Adipocyte (in vitro differentiated cells): ENCODE measurements at places on chromosomes 3 and 15.

DNA sequence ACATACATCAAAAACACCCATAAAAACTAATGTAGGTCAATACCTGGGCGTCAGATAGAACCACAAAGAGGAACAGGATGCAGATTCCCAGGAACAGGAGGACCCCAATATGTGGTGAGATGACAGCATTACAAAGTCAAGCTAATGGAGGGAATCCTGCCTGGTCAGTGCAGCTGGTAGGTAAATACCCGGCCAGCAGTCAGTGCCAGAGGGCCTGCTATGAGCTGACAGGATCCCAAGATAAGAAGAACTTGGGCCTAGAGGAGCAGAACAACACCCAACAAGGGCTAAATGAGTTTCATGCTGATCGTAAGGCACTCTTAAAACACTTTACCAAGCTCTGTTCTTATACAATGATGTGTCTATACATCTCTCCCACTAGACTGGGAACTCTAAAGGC is 61.2 kb upstream of the KCNMB2 start:
- no peak for DNase-seq

DNA sequence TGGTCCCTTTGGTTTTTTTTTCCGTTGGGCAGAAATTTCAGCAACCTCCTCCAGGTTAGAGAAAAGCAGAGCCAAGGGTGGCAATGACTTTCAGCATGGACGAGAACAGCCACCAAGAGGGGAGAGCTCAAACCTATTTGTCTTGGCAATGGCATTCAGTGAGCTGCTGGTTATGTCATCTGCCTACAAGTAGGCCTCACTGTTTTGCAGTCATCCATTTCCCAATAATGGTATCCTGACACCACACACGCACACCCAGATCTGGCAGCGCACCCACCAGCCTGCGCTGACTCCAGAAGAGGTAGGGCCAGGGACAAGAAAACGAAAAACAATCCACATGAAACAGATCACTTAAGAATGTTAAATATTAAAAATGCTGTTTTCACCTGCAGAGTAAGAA is 92.3 kb downstream of the MAGI1 start:
- no peak for DNase-seq

GRCh38 chr15:93417631-93418030 is 328.6 kb upstream of the RGMA start:
- DNase-seq = no peak

DNA sequence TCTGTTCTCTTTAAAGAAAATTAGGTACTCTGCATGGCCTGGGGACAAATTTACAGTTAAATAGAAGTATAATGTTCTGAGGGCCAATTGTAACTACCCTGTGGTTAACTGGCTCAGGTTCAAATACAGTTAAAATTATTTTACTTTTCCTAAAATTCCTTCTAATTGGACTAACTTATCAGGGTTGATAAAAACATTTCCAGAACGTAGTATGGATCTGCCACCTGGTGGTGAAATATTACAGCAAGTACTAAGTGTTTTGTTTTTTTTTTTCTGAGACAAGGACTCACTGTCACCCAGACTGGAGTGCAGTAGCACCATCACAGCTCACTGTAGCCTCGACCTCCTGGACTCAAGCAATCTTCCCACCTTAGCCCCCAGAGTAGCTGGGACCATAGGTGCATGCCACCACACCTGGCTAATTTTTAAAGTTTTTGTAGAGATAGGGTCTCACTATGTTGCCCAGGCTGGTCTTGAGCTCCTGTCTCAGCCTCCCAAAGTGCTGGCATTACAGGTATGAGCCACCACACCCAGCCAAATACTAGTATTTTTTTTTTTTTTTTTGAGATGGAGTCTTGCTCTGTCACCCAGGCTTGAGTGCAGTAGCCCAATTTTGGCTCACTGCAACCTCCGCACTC is 29.2 kb downstream of the NEO1 start:
- DNase-seq = peak; percentile 87

DNA sequence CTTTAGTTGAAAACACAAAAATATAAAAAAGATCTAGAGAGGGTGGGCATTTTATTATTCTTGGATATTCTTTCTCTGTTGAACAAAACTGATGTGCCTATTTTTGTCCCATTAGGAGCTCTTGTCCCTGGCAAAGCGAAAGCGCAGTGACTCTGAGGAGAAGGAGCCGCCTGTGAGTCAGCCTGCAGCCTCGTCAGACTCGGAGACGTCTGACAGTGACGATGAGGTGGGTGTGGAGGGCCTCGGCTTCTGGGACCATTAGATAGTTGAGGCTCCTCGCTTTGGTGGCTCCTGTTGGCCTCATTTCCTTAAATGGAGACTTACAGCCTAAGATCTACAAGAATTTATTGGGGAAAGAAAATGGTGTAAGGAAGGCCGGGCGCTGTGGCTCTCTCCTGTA is 21.3 kb downstream of the RTF1 start:
- no peak for DNase-seq

- DNase-seq = peak; percentile 90
Measured at GRCh38 chr15:99928429-99928981, 195.3 kb upstream of the LYSMD4 start.

DNA sequence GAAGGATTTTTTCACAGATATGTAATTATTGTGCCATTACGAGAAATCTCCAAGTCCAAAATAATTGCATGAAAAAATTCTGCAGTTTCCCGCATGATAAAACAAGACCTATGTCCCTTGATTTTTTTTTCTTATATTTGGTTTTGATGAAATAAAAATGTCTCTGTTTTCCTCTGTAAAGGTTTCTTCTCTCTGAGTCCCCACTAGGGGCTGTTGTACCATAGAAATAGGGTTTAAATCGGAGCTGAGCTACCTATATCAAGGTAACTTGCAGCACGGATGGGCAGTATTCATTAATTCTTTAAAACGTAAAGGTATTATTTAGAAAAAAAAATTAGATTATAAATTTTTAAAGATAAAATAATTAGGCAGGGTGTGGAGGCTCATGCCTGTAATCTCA is 66.6 kb upstream of the IGF1R start:
- no peak for DNase-seq

GRCh38 chr3:55203006-55203405 is 275.1 kb upstream of the LRTM1 start:
- DNase-seq = peak; percentile 34

DNA sequence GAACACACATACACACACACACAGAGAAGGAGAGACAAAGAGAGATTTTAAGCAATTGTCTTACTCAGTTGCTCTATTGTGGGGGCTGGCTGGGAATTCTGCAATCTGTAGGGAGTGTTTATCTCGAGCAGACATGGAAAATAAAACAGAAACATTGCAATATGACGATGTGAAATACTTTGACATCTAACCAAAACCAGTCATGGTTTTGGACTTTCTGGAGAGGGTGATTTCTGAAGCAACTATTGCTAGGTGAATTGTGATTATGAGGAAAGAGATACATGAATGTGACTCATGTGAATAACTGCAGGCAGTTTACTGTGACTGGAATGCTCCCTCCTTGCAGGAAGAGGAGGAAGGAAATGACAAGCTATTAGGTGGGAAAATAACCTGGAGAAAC is 12.3 kb upstream of the PHLDB2 start:
- peak; percentile 85 for DNase-seq

GRCh38 chr3:128490915-128491690 is 1.9 kb downstream of the GATA2 start:
- peak; percentile 49 for DNase-seq

DNA sequence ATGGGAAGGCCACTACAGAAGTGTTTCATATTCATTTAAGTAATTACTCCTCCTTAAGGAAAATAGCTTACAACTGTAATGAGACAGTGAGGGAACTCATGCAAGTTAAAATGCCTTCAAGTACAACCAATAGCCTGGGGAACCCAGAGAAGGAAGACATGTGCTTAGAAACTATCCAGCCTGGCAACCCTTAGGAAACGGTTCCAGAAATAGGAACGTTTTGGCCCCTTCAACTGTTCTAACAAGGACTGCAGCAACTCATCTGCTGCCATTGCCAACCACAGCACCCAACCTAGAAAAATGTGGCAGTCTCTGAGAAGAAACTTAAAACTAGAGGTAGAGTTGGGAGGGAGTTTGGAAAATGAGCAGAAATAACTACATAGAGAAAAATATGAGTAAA is 147.5 kb upstream of the STRIT1 start:
- no peak for DNase-seq

GRCh38 chr3:100992231-100993012 is 799 bp downstream of the ABI3BP start:
- DNase-seq = peak; percentile 82
